ENCODE measurements at places on chromosomes 16 and 17.

DNA sequence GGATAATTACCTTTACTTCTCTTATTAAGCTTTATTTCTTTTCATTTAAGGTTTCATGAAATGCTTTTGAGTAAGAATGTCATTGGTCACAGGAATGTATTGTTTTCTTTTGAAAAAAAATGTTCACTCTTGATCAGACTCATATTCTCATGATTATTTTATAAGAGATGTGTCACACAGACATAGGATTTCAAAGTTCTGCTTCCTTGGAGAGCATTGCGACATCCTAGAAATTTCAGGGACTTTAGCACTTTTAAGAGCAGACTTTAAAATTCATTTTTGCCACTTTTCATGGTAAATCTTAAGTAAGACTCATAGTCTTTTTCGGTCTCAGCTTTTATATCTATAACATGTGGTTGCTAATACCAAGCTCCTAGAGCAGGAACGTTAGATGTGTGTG is 314.7 kb downstream of the CDH8 start:
- no peak for DNase-seq

- no peak for DNase-seq
Observed at GRCh38 chr16:86249631-86250030, 260.7 kb upstream of the FOXF1 start.

- DNase-seq: no peak
Observed at GRCh38 chr16:2472488-2472864, 1.4 kb downstream of the NTN3 start.

- no peak for DNase-seq
Observed at GRCh38 chr17:18039535-18040260, 490 bp downstream of the GID4 start.

DNA sequence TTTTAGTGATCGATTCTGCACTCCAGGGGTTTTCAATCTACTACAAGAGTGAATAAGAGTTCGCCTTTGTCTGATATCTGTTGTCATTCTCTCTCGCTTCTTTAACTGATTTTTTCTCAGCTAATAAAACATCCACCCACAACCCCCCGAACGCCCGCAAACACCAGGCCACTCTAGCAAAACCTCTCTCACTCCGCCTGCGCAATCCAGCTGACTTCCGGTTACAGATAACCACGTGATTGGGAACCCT is 338 bp upstream of the RPL19 start:
- DNase-seq: peak; percentile 81

DNA sequence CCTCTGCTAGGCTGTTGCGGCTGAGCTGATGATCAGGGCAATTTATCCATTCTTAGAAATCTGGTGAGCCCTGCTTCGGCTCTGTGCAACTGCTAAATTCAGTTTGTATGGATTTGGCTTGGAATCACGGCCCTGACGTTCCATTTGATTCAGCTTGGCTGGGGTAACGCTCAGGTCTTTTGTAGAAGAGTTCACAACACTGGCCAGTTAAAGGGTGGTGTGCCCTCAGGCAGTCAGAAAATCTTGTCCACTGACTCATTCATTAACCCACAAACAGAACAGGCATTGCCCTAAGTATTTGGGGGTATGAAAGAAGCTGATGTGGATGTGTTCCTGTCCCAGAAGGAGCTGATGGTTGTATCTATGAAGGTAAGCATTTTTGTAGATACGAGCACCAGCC is 53.9 kb downstream of the GNAO1 start:
- DNase-seq: no peak

DNA sequence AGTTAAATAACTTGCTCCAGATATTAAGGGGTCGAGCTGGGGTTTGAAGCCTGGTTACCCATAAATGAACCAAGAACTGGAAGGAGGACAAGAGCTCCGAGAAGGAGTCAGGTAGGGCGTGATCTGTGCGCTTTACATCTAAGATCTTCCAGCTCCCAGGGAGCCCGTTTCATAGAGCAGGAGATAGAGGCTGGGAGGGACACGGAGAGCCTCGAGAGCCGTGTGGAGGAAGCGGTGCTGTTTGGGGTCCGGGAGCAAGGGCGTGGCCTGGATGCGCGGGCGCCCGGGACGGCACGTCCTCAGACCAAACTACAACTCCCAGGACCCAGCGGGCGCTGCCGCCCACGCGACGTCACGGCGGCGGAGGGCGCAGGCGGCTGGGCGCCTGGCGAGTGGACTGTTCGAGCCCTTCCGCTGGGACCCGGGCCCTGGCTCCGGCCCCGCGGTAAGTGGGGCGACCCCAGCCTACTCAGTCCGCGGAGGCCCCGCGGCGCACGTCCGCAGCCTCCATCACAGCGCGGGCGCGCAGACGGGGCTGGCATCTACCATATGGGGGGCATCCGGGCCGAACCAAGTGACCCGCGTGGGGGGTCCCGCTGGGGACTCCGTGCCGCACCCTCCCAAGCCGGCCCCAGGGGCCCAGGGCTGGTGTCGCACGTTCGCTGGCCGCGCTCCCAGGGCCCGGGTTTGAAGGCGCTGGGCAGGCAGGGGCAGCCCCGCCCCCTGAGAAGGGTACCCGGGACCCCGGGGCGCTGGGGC is at the start of gene BCKDK:
TSS of gene BCKDK (plus strand) at position 352 of the 759 bp plus-strand sequence. CDS start 838 bp downstream, outside the sequence.
- DNase-seq: peak; percentile 28
